HT-29 (cell line): ENCODE measurements at places on chromosomes 13 and 19. TPM values are rescaled to one million over a fixed set of nuclear protein-coding genes. Genes with fewer than 3 reads are reported as not detected.

DNA sequence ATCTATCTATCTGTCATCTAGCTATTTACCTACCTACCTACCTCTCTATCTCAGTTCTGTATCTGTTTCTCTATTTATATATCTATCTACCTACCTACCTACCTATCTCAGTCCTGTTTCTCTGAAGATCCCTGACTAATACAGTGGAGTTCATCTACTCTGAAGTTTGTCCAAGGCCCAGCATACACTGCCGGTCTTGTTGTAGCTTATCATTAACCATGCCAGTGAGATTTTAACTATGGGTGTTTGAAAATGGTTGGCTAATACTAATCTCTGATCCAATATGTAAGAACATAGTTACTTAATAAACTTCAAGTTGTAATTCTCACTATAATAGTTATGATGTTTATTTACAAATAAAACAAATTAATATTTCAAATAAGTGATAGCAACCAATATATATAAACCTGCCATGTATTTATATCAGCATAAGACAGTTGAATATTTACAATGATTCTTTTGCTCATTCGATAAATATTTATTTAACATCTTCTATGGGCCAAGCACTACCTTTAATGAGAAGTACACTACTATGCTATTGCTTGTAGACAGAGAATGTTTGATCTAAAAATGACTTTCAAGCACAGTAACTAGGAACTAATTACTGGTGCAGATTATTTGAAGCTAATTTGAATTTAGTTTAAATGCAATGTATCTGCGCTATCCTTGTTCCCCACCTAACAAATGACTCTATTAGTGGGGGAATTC is 242.1 kb downstream of the KLF5 start:
- peak; percentile 57 for DNase-seq

DNA sequence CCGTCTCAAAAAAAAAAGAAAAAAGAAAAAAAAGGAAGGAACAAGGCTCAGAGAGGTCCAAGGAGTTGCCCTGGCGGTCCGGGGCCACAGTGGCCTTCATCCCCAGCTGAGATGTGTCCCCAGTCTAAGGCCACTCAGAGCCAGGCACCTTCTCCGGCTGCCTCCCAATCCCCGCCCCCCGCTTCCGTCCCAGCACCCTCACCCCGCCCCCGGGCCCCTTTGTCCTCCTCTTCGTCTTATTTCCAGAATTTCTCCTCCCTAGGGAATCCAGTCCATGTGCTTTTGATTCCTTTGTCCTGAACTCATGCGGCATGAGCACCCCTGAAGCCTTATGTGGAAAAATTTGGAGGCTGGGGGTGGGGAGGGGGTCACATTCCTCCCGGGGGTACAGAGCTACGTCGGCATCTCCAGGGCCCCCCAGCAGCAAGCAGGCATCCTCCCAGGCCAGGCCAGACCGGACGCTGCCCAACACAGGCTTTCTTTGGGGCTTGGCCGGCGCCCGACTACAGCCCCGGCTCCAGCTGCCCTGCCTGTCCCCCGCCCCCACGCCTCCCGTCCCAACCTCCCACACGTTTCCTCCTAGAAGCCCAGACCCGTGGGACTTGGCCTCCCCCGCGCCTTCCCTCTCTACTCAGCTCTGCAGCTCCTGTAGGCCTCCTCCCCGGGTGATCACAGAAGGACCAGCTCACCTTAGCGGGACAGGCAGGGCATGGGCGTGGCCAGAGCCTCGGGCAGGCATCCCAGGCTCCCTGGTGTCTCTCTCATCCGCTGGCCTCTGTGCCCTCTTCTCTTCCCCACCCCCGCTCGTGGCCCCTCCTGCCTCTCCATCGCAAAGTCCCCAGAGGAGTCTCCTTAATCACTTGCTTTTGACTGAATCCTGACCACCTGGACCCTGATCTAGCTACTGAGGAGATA is 17.8 kb upstream of the ADGRE5 start:
- DNase-seq = no peak

DNA sequence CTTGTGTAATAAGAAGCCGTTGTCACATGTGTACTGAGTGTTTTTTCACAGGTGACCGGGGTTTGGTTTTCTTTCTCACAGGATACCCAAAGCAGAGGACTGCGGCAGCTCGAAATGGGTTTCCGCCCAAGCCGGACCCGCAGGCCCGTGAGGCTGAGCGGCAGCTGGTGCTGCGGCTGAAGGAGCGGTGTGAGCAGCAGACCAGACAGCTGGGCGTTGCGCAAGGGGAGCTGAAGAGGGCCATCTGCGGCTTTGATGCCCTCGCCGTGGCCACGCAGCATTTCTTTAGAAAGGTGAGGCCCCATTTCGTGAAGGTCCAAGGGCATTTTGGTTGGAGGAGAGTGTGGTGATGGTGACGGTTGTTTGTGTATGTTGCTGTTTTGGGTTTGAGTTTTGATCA is 236.3 kb downstream of the SLC7A1 start:
- DNase-seq = no peak

GRCh38 chr19:28372576-28373247 is 840.2 kb downstream of the UQCRFS1 start:
- no peak for DNase-seq

- DNase-seq = no peak
Measured at GRCh38 chr19:30663611-30664174, 291.5 kb downstream of the ZNF536 start.

ZNF8 gene
- 6.4 and 8.5 TPM in 2 replicates for total RNA-seq

FFAR3 gene
- not detected in 2 replicates for total RNA-seq
